ENCODE measurements at places on chromosomes 5 and 9.

DNA sequence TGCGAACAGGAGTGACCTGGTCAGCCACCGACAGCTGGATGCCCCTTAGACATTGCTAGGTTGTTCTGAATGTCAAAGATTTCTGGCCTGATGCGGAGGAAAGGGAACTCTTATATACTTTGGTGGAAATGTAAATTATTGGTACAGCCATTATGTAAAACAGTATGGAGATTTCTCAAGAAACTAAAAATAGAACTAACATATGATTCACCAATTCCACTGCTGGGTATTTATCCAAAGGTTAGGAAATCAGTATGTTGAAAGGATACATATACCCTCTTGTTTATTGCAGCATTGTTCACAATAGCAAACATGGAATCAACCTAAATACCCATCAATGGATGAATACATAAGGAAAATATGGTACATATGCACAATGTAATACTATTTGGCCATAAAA is 31.8 kb downstream of the DMRT3 start:
- DNase-seq, result no peak

- no peak for DNase-seq
These were observed 95.6 kb upstream of the ANKH start for GRCh38 chr5:14967166-14967565.

DNA sequence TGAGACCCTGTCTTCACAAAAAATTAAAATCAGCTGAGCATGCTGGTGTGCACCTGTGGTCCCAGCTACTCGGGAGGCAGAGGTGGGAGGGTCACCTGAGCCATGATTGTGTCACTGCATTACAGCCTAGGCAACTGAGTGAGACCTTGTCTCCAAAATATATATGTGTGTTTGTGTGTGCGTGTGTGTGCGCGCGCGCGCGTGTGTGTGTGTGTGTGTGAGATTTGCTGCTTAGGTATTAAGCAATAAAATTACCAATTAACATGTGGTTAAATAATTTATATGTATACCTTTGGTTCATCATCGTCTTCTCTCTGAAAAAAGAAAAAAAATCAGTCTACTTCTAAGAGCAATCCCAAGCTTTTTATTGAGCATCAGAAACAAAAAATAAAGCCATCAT is 86.0 kb upstream of the FSD1L start:
- no peak for DNase-seq

GRCh38 chr5:66553916-66554575 is 42.1 kb upstream of the MAST4 start:
- no peak for DNase-seq

DNA sequence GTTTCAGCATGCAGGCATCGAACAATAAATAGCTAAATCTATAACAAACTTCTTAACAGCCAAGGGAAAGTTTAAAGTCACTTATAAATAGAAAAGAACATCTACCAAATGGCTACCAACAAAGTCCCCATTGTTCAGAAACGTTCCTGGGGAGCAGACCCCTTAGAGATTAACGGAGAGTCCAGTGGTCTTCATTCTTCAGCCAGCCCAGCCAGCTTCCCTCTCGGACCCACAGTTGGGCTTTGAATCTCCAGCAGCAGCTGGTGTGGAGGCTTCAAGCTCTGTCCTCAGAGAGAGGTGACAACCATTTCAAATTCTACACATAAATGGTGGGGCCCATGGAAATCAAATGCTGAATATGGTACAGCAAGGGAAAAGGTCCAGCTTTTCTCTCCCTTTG is 11.2 kb downstream of the ENC1 start:
- no peak for DNase-seq

DNA sequence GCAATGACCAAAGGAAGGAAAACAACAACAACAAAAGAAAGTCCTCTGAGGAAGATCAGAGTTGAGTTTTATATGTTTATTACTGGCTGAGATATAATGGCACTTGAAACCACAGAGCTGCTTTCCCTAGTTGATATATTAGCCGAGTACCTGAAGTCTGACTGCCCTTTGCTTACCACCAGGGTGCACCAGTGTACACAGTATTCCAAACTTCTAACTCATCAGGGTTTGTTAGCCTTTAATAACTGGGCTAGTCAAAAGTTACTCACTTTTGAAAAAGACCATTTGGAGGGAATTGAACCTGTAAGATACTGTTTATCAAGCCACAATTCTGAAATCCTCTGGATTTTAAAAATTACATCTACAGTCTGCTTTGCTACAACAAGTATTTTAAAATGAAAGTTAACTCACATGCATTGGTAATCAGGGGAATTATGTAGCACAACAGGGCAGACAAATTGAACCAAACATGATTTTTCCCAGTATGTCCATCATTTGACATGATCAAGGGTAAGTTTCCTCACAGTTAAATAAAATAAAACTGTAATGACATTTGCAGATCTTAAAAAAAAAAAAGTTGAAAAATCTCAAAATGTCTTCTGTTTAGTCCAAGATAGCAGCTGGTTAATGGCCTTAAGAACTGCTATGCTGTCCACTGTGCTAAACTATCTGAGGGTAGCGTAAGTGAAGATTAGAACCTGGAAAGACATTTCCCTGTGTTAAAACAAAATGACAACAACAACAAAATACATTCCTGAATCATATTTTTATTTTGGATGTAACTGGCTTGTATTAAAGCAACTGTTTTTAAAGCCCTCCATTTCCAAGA is 57.3 kb upstream of the C6 start:
- DNase-seq, result no peak

DNA sequence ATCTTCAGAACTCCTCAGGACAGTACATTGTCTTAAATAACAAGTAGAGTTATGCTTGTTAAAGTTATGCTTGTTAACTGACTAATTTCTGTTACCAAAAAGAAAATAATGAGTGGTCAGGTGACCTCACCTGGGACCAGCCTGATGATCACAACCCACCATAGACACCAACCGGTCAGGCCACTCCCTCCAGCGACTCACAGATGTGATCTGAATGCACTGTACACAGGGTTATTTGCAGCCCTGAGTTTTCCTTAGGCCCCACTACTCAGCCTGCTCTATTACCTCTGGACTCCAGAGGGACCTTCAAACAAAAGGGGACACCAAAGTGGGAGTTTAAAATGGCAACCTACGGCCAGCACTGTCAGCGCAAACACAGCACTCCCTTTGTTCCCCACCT is 55.3 kb downstream of the ARSB start:
- no peak for DNase-seq
